ENCODE measurements at places on chromosomes 13 and 19.
A peak's percentile ranks its signal among the peaks of the same experiment; 100 is the strongest.

DNA sequence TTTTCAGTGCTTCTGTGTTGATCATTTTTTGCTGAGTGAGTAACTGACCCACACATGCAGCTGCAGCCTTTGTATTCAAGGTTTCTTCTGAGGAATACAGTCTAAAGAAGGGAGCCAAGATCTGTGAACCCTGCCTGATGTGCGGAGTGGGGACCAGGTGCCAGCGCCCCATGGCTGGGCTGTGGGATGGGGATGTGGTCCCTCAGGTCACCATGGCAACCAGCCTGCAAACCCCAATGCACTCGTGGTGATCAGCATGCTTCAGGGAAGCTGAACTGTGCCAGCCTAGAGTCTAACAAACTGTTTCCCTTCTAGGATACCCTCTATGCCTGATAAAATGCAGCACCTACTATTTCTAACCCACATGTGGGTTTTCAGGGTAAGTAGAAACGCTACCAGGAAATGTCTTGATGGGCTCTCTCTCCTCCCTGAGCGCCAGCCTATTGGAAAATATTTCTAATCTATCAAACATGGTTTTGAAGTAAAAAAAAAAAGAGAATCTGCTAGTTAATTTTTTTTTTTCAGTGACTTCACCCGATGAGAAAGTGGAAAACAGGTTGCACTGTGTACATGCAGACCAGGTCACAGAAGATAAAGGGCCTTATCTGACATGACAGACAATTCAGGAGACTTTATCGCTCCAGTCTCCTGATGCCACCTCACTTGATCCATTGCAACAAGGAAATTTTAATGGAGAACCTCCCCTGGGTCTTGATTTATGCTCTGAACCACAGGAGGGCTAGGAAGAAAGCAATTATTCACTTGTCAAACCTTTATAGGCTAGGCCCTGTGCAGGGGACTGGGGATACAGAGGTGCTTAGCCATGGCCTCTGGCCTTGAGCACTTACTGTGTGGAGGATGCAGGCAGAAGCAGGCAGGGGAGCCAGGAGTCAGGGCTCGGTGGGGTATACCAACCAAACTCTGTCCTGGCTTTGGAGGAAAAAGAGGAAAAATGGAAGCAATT, 51.1 kb downstream of the RASL11A start:
- no peak for DNase-seq

- DNase-seq, result no peak
These were observed 157.4 kb downstream of the MZT1 start for GRCh38 chr13:72570019-72570418.

GRCh38 chr13:40406405-40407120, 259.9 kb downstream of the FOXO1 start:
- no peak for DNase-seq

DNA sequence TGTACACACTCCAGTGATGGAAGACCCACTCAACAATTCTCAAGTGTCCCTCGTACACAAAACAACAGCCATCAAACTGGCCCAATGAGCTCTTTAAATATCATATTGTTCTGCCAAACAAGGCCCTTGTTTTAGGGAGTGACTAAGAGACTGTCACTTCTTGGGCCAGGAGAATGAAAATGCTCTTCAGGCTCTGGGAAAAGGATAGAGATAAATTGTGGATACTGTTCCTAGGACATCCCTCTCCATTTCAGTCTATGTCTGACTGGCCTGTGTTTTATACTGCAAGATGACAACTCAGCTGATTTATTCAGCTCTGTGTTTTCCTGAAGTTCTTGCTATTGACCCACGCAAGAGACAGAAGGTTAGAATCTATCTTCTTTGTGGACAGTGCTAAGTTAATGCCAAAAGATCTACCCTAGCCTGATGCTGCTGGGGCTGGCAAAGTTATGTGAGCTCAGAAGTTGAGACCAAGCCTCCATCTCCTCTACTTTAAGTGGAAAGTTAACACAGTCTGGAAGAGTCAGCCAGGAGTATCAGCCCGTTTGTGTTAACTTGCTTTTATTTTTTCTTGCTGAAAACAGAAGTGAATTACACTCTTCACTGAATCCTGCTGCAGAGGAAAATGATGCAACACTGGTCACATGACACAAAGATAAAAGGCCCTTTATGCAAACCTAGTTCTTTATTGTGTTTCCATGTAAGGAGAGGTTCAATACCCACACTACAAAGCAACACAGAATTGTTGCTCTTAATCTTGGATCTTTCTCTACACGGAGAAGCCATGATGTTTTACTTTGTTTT, 14.6 kb downstream of the FRY start:
- DNase-seq, result no peak

- DNase-seq, result no peak
These were observed 86.9 kb downstream of the TBC1D4 start for GRCh38 chr13:75395066-75395465.

DNA sequence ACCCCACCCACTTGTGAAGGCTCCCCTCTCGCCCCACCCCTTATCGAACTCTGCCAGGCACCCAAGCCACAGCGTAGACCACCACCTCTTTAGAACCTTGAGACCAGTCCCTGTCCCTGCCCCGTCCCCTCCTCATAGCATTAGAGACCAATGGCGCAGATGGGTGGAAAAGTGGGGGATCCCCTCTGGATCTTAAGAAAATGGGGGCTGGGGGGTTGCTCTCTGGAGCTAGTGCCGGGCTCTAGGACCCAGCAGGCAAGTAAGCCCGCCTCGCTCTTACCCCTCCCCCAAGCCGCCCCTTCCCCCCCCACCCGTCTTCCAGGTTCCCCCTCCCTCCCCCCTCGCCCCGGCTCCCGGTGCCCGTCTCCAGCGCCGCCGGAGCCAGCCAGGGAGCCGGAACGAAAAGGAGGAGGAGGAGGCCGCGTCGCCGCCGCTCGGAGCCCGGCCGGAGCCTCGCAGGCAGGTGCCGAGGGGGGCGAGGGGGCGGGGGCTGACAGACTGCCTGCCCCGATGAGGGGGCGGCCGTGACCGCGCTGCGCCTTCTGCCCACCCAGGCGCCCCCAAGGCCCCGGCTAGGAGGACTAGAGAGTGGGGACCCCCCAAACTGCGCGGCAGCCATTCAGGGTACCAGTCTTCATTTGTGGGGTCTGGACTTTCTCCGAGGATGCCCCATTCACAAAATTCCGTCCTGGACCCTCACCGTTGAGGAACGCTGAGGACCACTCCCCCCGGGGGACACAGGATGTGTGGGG, at the start of gene SPRED3:
Gene SPRED3 (plus strand): TSS at position 349 of the 752 bp plus-strand sequence. CDS start 1,606 bp downstream, outside the sequence.
- no peak for DNase-seq

GRCh38 chr19:47036097-47036651, 12.2 kb downstream of the TMEM160 start:
- DNase-seq, result peak; percentile 19

DNA sequence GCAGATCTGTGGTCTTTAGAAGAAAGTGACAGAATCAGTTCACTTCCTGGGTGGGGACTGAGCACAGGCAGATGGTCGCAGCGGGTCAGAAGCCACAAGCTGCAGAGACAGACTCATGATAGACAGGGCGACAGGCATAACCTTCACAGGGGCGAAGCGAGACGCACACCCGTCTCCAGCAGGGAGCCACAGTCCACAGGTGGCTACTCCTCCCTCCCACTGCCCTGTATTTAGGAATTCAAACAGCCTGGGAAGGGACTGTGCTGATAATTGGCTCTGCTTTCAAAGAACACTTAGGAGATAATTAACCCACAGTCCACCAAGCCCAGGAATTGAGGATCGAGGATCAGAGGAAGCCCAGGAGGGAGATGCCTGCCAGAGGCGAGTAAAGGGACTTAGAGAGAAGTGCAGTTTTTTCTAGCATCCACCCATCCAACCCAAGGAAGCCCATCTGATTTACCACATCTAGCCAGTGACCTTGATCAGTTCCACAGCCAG, 23.2 kb downstream of the RFX2 start:
- no peak for DNase-seq

DNA sequence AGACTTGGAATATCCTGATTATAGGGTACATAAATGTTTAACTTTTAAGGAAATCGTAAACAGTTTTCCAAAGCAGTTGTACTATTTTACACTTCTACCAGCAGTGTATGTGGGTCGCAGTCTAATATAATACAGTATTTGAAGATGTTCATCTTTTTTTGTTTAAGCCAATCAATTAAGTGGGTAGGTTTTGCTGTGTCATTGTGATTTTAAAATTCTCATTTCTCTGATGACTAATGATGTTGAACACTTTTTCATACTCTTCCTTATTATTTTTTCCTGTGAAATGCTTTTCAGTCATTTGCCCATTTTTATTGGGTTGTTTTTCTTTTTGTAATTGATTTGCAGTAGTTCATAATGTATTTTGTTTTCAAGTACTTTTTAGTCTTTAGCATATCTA, 2689.7 kb downstream of the PCDH9 start:
- no peak for DNase-seq

- DNase-seq, result no peak
These were observed 729.4 kb upstream of the MIR17HG start for GRCh38 chr13:90618133-90618532.

- DNase-seq, result no peak
These were observed at the start of gene ANKLE1 for GRCh38 chr19:17281391-17282304. TSS of gene ANKLE1 (plus strand) at chr19:17281901. CDS start at chr19:17281921, 20 bp downstream.

DNA sequence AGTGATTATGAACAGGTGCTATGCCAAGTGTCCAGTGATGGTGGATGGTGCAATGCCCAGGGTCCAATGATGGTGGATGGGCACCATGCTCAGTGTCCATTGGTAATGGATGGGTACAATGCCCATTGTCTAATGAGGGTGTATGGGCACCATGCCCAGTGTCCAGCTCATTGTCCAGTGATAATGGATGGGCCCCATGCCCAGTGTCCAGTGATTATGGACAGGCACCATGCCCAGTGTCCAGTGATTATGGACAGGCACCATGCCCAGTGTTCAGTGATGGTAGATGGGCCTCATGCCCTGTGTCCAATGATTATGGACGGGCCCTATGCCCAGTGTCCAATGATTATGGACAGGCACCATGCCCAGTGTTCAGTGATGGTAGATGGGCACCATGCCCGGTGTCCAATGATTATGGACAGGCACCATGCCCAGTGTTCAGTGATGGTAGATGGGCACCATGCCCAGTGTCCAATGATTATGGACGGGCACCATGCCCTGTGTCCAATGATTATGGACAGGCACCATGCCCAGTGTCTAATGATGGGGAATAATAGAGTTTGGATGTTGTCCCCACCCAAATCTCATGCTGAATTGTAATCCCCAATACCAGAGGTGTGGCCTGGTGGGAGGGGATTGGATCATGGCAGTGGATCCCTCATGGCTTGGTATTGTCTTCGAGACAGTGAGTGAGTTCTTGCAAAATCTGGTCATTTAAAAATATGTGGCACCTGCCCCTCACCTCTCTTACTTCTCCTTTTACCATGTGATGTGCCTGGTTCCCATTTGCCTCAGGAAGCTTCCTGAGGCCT, 87.8 kb downstream of the ANKRD10 start:
- no peak for DNase-seq

- no peak for DNase-seq
These were observed at the start of gene CGB7 for GRCh38 chr19:49057636-49058234. TSS of gene CGB7 (minus strand) at chr19:49057749. CDS start at chr19:49055375, 2,374 bp downstream.

GRCh38 chr19:459724-460511, 915 bp downstream of the SHC2 start:
- no peak for DNase-seq

DNA sequence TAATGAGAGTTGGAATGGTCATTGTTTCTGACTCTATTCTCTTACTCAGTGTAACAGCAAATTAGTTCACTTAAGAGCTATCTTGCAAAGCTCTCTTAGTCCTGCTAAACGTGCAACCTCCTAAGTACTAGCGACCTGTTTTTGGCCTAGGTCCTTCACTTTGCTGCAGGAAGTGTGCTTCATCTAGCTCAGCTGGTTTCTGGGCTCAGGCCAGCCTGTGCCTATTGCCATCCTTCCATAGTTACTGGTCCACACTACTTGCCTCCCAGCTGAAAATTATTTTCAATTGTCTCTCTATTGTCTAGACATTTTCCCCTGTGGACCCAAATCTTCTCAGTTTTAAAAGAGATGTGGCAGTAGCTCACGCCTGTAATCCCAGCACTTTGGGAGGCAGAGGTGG, 561.3 kb downstream of the FGF9 start:
- no peak for DNase-seq

GRCh38 chr13:30685987-30686386, 49.4 kb upstream of the ALOX5AP start:
- no peak for DNase-seq

DNA sequence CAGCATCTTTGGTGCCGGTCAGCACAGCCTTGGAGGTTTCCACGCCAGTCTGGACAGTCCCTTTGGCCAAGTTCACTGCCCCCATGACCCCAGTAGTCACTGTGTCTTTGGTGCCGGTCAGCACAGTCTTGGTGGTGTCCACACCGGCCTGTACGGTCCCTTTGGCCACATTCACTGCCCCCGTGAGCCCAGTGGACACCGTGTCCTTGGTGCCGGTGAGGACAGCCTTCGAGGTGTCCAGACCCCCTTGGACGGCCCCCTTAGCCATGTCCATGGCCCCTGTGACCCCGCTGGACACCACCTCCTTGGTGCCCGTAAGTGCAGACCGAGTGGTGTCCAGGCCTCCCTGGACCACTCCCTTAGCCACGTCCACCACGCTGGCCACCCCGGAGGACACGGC, 5.0 kb downstream of the PLIN4 start:
- no peak for DNase-seq

GRCh38 chr13:51015973-51016372, 95.1 kb downstream of the C13orf42 start:
- no peak for DNase-seq

- no peak for DNase-seq
These were observed 209.6 kb downstream of the OLFM4 start for GRCh38 chr13:53238261-53238660.

DNA sequence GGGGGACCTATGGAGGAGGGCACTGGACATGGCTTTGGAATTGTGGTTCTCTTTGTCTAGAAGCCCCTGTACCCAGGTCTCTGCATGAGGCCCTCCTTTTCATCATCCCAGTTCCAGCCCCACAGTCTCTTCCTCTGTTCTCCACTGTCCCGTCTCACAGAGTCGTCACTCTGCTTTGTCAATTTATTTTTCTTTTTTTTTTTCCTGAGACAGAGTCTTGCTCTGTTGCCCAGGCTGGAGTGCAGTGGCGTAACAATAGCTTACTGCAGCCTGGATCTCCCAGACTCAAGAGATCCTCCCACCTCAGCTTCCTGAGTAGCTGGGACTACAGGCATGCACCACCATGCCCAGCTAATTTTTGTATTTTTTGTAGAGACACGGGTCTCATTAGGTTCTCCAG, 619 bp upstream of the EXOC3L2 start:
- DNase-seq, result no peak

- no peak for DNase-seq
These were observed 37.5 kb downstream of the SUGP2 start for GRCh38 chr19:18995804-18996241.

GRCh38 chr19:49200238-49200862, 42.8 kb downstream of the TRPM4 start:
- no peak for DNase-seq

DNA sequence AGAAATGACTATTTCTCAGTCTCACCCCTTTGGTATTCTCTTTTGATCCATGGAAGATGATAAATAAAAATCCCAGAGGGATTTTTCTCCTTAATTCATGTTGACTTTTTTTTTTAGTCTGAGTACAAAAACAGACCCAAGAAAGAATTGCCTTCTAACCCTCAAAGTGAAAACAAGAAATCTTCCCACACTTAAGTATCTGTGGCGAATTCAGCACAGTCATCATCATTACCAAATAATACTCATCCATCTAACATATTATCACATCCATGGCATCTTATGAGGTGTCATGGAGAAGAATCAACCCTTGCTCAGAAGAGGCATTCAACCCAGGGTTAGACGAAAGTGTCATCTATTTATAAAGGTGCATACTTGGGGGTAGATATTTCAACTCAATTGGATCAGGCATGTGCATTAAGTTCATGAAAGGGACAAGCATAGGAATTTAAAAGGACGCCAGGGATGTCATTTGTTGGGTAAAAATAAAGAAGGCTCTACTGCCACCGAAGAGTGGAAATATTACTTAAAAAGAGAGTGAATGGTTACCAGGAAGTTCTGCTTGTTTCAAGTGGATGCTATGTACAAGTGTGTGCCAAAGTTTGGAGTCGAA, 101.9 kb downstream of the FLT1 start:
- DNase-seq, result no peak
